ENCODE measurements at places on chromosomes 7 and 10. TPM values are rescaled to one million over a fixed set of nuclear protein-coding genes. Genes with fewer than 3 reads are reported as not detected.

Gene ASL
- 61.3 TPM for total RNA-seq

Gene KAZALD1
- total RNA-seq, result 19.3 TPM

Gene SRRT
- 78.3 TPM for total RNA-seq

Gene MRC1
- total RNA-seq, result not detected

Gene LBX1
- total RNA-seq, result 1.1 TPM

Gene GATA3
- 0.46 TPM for total RNA-seq

Gene HPSE2
- not detected for total RNA-seq

Gene GOLGA7B
- total RNA-seq, result 1.2 TPM

Gene PON3
- total RNA-seq, result not detected

Gene TEX36
- not detected for total RNA-seq

Gene OR2A12
- not detected for total RNA-seq

Gene CADPS2
- total RNA-seq, result 3.4 TPM

Gene PRPS1L1
- not detected for total RNA-seq

Gene CALY
- not detected for total RNA-seq

Gene PRSS2
- total RNA-seq, result not detected

Gene TLX1
- not detected for total RNA-seq

Gene HOXA7
- total RNA-seq, result not detected

Gene LHFPL3
- total RNA-seq, result not detected

Gene H2BK1
- total RNA-seq, result not detected

Gene CLRN3
- not detected for total RNA-seq

Gene HABP2
- total RNA-seq, result not detected

Gene KIF11
- total RNA-seq, result 74.3 TPM

Gene PHKG1
- total RNA-seq, result not detected

Gene CCDC126
- 14.9 TPM for total RNA-seq

Gene GPR26
- not detected for total RNA-seq

Gene GRM3
- total RNA-seq, result not detected

Gene CRPPA
- 0.26 TPM for total RNA-seq

Gene PRTFDC1
- total RNA-seq, result 15.8 TPM

Gene GHRHR
- total RNA-seq, result not detected

Gene WNT16
- total RNA-seq, result not detected

Gene HTR7
- 0.12 TPM for total RNA-seq

Gene CHST12
- total RNA-seq, result 17.3 TPM

Gene CALML5
- total RNA-seq, result not detected
